ENCODE measurements at places on chromosomes 16 and 17.

DNA sequence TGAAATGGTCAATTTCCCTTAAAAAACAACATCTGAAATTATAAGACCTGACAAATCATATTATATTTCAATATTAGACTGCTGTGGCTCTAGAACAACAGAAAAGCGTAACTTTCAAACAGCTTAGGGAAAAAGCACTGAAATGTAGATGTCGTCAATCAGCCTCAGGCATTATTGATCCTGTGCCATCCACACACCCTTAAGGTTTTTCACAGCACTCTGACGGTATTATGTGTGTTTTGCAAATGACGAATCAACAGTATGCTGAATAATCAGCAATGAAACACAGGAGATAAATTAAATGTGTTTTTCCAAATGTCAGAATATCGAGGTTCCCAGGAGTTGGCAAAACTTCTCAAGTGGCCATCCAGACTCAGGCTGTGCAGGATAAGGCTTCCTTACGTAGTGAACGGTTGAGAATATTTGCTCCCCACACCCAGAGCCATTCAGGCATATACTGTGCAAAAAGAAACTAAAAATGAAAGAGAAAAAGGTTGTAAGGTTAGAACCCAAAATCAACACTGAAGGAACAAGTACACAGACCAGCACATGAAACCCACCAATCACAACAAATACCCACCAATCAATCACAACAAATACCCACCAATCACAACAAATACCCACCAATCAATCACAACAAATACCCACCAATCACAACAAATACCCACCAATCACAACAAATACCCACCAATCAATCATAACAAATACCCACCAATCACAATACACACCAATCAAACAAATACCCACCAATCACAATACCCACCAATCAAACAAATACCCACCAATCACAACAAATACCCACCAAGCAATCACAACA is 7.7 kb upstream of the MBTPS1 start:
- DNase-seq = no peak

DNA sequence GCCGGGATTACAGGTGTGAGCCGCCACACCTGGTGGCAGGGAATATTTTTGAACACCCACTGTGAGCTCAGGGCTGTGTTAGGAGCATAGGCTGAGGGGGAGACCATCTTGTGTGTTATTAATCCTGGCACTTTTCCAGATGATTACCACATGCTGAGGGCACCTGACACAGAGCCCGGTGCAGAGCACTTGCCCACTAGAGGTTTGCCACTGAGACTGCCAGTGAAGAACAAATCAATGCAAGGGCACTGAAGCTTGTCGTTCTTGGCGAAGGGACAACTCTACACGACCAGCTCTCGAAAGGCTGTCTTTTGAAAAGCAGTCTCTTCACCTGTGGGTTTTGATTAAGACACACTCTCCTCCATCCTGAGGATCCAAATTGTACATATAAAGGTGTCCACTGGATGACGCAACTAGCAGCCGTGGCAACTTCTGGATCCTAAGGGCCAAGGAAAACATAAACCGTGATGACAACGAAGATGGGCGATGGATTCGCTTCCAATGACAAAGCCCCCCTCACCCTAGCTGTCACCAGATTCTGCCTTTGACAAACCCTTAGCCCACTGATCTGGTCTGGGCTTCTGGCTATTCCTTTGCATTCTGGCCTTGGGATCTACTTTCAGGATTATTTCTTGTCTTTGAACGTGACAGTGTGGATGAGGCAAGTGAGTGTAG is 28.7 kb downstream of the WIPI1 start:
- no peak for DNase-seq

DNA sequence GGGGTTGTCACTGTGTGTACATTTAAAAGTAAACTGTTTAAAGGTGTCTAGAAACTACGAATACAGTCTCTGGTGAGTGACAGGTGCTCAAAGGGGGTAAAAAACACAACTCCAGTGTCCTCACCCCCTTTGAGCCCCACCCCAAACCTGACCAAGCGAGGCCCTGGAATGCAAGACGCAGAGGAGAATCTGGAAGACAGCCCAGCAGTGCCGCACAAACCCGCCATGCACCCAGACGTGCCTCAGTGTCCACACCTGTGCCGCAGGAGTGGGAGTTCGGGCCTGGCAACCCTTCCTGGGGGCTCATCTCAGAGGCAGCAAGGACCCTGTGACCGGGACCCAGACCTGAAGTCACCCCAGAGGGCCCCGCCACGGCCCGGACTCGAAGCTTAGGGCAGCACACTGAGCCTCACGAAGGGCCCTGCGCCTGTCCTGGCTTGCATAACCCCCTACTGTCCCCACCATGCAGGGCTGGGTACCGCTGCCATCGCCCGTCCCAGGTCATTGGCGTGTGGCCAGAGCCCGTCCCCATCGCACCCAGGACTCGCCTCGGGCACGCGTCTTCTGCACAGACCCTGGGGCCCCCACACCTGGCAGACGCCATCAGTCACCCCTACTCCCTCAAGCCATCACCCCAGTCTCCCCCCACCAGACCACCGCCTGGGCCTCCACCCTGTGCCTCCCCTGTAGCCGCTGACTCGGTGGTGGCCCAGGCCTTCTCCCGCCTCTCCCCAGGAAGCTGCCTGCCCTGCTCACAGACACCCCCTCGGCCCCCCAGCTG is 33.0 kb upstream of the ZC3H18 start:
- DNase-seq = no peak

DNA sequence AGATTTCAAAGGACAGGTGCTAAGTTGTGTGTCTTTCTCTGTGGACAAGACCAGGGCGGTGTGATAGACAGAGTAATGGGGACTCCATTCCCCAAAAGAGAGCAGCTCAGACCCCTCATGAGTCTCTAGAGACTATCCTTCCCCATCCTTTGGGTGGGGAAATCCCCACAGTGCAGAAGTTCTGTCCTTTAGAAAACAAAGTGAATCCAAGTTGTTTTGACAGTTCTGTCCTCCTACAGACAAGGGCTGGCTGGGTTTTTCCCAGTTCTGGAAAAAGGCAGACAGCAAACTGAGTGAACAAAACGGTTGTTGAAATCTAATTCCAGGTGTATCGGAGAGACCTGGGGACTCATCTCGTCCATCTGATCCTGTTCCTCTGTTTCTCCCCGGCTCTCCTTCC is 11.0 kb upstream of the HAS3 start:
- DNase-seq = no peak

Measured in posterior cingulate gyrus (tissue), 11 donors.